Hepatocyte (in vitro differentiated cells): ENCODE measurements at places on chromosomes 1 and 21.

DNA sequence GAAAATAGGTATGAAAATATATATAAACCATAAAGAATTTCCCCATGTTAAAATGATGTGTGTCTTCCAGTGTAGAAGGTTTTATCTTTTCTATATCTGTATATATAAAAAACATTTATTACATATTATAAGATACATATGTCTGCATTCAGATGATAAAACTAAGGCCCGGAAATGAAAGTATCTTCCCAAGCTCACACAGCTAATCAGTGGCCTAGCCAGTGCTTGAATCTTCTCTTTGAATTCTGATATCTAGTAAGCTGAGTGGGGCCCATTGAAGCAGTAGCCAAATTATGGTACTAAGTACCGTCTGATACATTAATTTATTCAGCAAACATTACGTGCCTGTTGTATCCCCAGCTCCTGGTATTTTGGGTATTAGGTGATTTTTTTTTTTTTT is 28.6 kb downstream of the UCK2 start:
- no peak overlapping the region for H3K27ac ChIP-seq
- H3K27me3 ChIP-seq: no peaks in the 10 kb centered on the region
- H3K36me3 ChIP-seq: no peaks in the 10 kb centered on the region
- H3K4me3 ChIP-seq: no peak overlapping the region

DNA sequence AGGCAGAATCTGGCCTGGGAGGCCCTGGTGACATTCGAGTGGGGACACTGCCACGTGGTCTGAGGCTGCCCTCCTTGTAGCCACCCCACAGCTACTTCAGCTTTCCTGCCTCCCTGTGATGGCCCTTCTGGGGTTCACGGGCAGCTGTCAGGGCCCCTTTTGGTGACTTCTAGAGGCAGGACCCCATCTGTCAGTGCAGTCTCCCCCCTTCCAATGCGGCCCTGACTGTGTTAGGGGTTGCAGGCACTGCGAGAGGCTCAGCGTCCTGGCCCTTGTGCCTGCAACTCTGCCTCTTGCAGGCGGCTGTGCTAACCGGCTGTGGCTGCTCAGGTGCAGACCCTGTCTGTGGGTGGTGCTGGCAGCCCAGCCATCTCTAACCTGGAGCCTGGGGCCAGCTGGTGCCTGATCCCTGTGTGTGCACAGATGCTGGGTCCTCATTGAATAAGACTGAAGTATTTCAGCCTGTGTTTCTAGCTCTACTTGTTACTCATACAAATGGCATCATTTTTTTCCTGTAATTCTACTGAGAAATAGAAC is 62.2 kb downstream of the S100B start:
- no peak for DNase-seq
- H3K27ac ChIP-seq: no peak overlapping the region
- no peaks in the 10 kb centered on the region for H3K36me3 ChIP-seq

GRCh38 chr21:45994086-45994661 is 12.6 kb downstream of the COL6A1 start:
- no peak for DNase-seq
- no peak overlapping the region for H3K27ac ChIP-seq
- H3K36me3 ChIP-seq: no peaks in the 10 kb centered on the region
- peaks cover 11% of the 10 kb centered on the region for H3K4me1 ChIP-seq

DNA sequence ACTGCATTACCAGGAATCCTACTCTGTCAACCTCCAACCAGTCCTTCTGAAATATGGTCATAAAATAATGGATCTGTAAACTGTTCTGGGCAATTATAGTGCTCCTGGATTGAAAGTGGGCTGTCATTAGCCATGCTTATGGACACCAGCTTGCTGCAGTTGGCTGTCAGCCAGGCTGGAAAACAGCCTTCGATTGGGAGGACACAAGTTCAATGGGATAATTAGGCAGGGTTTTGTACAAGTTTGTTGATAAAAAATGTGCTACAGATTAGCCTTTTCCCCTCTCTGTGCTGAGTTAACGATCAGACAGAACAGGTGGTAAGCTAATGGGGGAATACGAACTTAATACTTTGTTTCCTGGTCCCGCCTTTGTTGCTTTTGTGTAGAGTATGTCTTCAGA is 413.9 kb downstream of the DUSP10 start:
- no peaks in the 10 kb centered on the region for H3K4me1 ChIP-seq
- H3K36me3 ChIP-seq: no peaks in the 10 kb centered on the region
- no peak overlapping the region for H3K4me3 ChIP-seq
- DNase-seq: no peak

DNA sequence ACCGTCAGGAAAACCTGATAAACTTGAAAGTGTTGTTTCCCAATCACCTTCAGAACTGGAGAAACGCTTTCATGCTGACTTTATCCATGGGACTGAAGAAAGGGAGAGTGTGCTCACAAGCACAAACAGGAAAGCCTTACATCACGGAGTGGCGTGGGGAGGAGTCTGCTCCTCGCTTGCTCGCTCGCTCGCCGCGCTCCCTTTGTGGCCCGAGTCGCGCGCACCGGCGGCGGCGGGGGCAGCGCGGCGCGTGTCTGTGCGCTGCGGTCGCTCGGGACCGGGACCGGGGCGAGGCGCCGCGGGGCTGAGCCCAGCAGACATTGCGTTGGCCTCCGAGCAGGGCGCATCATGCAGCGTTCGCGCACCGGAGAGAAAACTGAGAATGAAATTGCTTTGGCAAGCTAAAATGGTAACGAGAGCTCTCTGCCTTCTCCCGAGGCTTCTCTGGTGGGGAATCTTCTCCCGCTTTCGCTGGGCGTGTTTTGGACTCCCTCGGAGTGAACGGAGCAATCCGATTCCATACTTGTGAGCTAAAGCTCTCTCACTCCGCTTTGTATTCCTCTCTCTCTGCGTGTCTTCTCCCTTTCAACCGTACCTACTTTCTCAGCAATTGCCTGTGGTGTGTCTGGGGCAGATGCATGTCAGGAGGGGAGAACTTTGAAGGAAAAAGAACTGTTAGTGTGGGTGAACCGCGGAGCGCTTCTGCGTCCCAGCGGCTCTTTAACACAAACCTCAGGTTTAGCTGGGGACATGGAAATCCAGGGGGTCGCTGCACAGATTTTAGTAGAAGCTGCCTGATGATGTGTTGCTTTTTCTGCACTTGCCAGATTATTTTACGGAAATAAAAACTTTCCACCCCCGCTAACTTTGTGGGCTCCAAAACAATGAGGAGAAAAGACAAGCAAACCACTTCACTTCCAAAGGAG is at the start of gene RGL1:
TSS of gene RGL1 (plus strand) at position 205 of the 926 bp plus-strand sequence. CDS start at position 383, 178 bp downstream.
- H3K4me3 ChIP-seq: peak within 1 kb of the TSS; percentile 54
- no peaks in the 10 kb centered on the region for H3K36me3 ChIP-seq
- DNase-seq: peak; percentile 90
- H3K27me3 ChIP-seq: no peaks in the 10 kb centered on the region
- H3K4me1 ChIP-seq: peaks cover 20% of the 10 kb centered on the region
- peak within 1 kb of the TSS; percentile 90 for H3K27ac ChIP-seq
